Activated CD4-positive, alpha-beta T cell treated with anti-CD3 and anti-CD28 coated beads, Interleukin-2, amount 50 U/mL, for 24 hours (primary cell): ENCODE measurements at places on chromosomes 16 and 17.

DNA sequence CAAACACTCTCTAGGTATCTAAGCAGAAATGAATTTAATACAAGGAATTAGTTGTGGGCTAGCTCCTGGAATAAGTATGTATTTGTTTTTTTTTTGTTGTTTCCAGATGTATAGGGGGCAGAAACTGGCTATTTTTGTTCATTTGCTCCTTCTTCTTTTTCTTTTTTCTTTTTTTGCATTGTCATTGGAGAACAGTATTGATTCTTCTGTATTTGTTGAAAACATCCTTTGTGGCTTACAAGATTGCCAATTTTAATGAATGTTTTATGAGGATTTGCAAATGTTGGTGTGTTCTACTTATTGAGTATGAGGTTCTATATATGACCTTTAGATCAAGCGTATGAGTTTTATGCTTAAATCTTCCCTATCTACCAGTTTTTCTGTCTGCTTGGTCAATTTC is 5.6 kb upstream of the PCTP start:
- no peak for DNase-seq

DNA sequence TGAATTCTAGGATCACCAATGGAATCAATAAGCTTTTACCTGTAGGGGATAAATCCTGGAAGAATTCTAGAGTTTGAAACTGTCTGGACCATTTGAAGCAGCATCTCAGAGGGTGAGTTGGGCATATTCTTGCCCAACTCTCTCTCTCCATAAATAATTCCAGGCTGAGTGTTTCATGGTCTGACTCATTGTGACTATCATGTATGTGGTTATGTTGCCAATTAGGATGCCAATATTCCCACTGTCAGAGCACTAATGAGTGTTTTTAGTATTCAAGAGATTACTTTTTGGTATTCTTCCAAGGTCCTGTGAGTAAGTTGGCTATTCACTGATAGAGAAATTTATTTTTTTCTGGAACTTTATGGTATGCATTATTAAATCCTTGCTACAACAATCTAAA is 456.9 kb downstream of the TOX3 start:
- no peak for DNase-seq

DNA sequence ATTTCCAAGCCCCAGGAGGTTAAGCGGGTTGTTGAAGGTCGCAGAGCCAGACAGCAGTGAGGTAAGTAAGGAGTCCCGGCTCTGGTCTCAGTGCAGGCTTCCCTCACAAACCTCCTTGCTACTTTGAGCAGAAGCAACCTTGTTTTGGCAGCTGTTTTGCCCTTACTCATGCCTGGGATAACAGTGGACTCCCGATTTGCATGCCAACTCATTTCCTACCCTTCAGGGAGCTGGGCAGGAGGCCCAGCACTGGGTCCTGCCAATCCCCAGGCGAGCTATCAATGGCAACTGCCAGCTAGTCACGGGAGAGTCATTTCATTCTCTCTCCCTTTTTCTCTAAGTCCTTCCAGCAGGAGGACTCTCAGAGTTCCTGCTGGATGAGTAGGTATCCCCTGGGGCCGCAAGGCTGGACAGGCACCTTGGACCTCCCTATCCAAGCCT is 72.0 kb upstream of the KSR1 start:
- DNase-seq, result no peak

DNA sequence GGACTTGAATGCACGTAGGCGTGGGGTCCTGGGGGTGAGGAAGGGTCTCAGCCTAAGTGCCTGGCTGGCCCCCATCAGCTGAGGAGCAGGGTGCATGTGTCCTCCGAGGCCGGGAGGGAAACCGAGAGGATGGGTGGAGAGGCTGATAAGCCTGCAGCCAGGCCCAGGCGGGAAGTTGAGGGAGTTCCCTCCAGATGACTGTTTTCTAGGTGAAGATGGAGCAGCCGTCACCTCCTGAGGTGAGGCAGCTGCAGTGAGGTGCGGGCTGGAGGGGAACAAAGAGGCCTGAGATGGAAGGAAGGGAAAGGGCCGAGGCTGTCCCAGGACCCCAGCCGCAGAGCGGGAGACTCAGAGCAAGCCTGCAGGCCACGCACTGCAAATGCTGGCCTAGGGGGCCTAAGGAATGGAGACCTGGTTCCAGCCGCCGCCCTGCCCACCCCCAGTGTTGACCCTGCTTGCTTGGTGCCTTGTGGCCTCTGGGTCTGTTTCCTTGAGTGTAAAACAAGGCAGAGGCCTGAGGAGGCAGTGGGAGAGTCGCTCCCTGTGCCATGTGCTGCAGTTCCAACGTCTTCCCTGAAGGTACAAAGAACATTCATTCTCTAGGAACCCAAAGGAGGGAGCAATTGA is 3.0 kb downstream of the PECAM1 start:
- no peak for DNase-seq

GRCh38 chr17:62937606-62938005 is 28.4 kb upstream of the TANC2 start:
- no peak for DNase-seq

DNA sequence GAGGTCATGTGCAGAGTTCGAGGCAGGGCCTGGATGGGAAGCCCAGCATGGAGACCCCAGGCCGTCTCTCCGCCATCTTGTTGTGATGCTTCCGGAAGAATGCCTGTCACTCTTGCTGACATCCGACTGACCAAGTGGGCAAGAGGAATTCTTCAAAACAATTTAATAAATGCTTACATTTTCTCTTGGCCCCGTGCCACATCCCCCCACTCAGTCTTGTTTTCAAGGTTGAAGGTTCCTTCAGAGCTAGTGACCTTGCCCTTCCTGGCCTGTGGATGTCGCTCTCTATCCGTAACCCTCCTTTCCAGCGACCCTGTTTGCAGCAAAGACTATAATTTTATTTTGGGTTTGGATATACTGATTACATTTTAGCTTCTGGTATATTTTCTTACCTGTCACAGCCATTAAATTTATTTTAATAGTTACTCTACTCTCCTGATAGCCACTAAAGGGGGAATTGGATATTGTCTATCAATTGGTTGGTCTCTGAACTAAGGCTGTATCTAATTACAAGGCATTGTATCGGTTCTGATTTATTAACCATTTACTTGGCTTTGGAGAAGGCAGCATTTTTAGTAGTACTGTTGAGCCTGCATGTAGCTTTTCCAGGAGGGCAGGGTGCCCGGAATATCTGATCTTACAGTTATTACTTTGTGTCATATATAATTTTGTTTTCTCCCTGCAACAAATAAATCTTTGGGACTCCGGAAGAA is 264.5 kb downstream of the WWOX start:
- no peak for DNase-seq

DNA sequence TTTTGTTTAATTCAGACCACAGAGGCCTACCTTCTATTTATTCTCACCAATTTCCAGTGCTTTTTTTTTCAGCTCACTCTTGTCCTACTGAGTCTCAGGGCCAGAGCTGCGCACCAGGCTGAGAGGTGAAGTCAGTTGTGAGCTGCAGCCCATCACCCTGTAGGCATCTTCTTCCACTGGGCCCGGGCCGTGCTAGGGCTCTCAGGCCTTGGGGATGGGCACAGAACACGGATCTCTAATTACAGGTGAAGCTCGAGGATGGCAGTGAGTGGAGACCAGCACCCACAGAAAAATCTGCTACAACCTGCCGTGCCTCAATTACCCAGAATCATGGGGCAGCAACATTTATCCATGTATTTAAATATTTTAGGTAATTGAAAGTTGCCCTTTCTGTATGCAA is 82.1 kb downstream of the IRX5 start:
- DNase-seq, result no peak

DNA sequence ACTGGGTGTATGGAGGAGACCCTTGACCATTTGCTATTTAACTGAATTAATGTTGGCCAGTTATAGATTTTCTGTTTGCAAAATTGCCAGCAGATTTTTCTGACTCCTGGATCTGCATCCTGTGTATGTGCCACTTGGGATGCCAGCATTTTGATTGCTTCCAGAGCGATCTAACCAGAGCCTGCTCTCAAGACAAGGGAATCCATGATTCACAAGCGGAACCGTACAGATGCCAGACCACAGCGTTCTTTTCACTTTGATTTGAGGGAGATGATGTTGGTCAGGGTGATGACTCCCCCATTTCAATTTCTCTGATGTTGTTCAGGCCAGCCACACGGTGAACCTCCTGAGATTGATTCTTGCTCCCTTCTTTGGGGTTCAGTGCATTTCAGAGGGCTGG is 228.7 kb downstream of the CDH13 start:
- no peak for DNase-seq

- peak; percentile 63 for DNase-seq
Measured at GRCh38 chr16:28925386-28926228, 569 bp upstream of the RABEP2 start.

DNA sequence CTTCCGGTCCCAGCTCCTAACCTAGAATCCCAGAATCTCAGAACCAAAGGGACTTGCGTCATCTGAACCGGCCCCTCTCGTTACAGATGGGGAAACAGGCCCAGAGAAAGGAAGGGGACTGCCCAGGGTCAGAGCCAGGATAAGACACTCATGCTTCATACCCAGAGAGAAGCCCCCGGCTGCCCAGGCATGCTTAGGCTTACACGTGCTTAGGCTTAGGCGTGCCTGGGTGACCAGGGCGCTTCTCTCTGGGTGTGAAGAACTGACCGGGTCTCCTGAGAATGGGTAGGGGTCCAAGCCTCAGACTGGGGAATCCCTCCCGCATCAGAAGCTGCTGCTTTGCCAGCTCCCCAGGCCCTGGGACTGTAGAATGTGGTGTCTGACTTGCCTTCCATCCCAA is 29.9 kb upstream of the DNAI2 start:
- no peak for DNase-seq

GRCh38 chr16:13109171-13109570 is 207.8 kb downstream of the SHISA9 start:
- no peak for DNase-seq

GRCh38 chr17:6334386-6334785 is 100.5 kb downstream of the AIPL1 start:
- DNase-seq, result no peak

GRCh38 chr16:84699147-84699711 is 571 bp upstream of the USP10 start:
- DNase-seq, result no peak

GRCh38 chr17:61064087-61064951 is 335.3 kb upstream of the TBX2 start:
- no peak for DNase-seq

DNA sequence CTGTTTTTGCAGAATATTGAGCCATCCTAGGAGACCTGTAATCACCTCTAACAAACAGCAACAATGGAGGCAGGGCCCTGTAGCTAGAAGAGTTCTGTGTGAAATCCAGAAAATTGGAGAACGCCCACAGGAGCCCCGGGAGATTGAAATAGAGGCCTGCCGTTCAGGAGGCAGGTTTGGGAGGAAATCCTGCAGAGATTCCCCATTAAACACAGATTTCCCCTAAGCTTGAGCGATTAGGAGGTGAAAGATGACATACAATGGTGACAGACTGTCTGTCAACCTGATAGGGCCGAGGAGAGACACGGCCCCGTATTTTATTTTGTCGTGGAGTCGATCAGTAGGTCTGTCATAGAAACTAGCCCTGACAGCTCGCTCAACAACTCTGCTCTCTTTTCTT is 18.2 kb downstream of the CDK5RAP3 start:
- DNase-seq, result no peak

- DNase-seq, result no peak
Measured at GRCh38 chr16:50288920-50289319, 22.6 kb downstream of the ADCY7 start.

GRCh38 chr16:87344931-87345631 is 27.9 kb upstream of the C16orf95 start:
- DNase-seq, result peak; percentile 7

GRCh38 chr16:2883458-2883908 is 468 bp downstream of the FLYWCH2 start:
- DNase-seq, result no peak

DNA sequence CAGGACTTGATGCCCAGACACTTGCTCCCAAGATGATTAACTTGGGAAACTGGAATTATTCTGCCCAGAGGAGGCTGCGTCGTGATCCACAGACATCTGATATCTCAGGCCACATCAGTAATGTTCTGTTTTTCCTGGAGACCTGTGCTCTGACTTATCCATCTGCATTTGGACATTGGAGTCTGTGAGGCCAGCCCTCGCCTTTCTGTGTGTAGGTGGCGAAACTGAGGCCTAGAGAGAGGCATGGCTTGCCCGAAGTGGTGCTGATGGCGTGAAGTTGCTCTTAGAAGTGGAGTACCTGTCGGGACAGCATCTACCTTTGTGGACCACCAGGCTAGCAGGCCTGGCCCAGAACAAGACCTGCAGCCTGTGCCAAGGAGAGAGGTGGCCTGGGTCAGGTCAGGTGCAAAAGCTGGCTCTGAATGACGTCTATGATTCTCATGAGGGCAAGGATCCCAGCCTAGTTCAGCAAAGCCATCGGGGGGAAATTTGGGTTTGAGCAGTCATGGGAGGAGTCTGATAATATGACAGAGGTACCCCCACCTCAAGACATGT is 186.8 kb upstream of the ZNF469 start:
- DNase-seq, result no peak

- no peak for DNase-seq
Measured at GRCh38 chr17:33602981-33603380, 309.9 kb upstream of the ASIC2 start.

- no peak for DNase-seq
Measured at GRCh38 chr16:86198206-86199118, 299.5 kb downstream of the IRF8 start.
